ENCODE measurements at places on chromosomes 6 and 20. TPM values are rescaled to one million over a fixed set of nuclear protein-coding genes. Genes with fewer than 3 reads are reported as not detected.

HCRTR2 gene
- not detected for total RNA-seq

IER3 gene
- total RNA-seq: 273 TPM

TP53TG5 gene
- not detected for total RNA-seq

PAQR8 gene
- total RNA-seq: 1.5 TPM

C6orf132 gene
- 35.9 TPM for total RNA-seq

SGK2 gene
- 0.93 TPM for total RNA-seq

TRIM31 gene
- under 0.01 TPM for total RNA-seq

RSPH4A gene
- under 0.01 TPM for total RNA-seq

CALHM4 gene
- total RNA-seq: not detected

C20orf202 gene
- under 0.01 TPM for total RNA-seq

ZSCAN16 gene
- total RNA-seq: 10.3 TPM

OLIG3 gene
- not detected for total RNA-seq

NOL7 gene
- 66.4 TPM for total RNA-seq

SMOC2 gene
- 0.14 TPM for total RNA-seq

ECT2L gene
- 0.34 TPM for total RNA-seq

WFDC12 gene
- total RNA-seq: 8.9 TPM

FILIP1 gene
- under 0.01 TPM for total RNA-seq

CCN6 gene
- not detected for total RNA-seq

ENPP1 gene
- 0.07 TPM for total RNA-seq

ERVFRD-1 gene
- not detected for total RNA-seq

FUCA2 gene
- total RNA-seq: 28.3 TPM

BMP5 gene
- not detected for total RNA-seq

FAM217A gene
- not detected for total RNA-seq

PEX3 gene
- total RNA-seq: 16.4 TPM

MYBL2 gene
- total RNA-seq: 0.34 TPM

Measured in nasal cavity respiratory epithelium epithelial cell of viscerocranial mucosa (primary cell).